ENCODE measurements at places on chromosomes 12 and 14. TPM values are rescaled to one million over a fixed set of nuclear protein-coding genes. Genes with fewer than 3 reads are reported as not detected.

SPRING1 gene
- polyA plus RNA-seq = 16.1 TPM

CCNT1 gene
- 15.3 TPM for polyA plus RNA-seq

- DNase-seq = peak; percentile 73
Observed at GRCh38 chr14:103078420-103078749, 5.6 kb upstream of the LBHD2 start.

LRP1 gene
- polyA plus RNA-seq = 33.6 TPM

GRCh38 chr12:62844915-62845314, 90.0 kb downstream of the PPM1H start:
- DNase-seq = no peak

ITGB7 gene
- polyA plus RNA-seq = 0.14 TPM

SLC6A13 gene
- polyA plus RNA-seq = 0.60 TPM

GRCh38 chr14:69661194-69661537, 49.8 kb downstream of the SUSD6 start:
- DNase-seq = no peak

GRCh38 chr12:59374783-59375182, 221.0 kb upstream of the SLC16A7 start:
- no peak for DNase-seq

DNA sequence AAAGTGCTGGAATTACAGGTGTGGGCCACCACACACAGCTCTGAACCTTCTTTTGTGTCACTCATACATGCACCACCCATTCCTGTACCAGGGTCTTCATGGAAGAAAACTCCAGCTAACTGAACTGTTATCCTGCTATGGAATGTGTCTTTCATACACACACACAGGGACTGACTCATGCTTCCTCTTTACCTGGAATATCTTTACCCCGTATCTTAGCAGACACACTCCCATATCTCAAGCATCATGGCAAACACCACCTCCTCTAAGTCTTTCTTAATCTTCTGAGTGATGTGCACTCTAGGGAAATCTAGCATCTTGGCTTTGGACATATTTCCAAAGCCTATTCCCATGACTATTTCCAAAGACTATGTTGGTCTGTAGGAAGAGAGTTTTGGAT, 35.0 kb upstream of the DTX1 start:
- DNase-seq = no peak

DNA sequence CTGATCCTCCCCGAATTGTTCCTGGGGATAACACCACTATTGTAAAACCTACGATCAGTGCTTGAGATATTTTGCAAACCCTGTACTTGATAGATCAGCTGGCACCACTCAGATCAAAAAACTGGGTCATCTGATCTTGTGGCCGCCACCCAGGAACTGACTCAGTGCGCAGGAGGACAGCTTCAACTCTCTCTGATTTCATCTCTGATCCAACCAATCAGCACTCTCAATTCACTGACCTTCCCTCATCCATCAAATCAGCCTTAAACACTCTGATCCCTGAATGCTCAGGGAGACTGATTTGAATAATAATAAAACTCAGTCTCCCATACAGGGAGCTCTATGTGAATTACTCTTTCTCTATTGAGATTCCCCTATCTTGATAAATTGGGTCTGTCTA, 4.2 kb upstream of the XPOT start:
- no peak for DNase-seq

GRCh38 chr14:20989787-20990600, at the start of gene METTL17:
METTL17 (plus strand) TSS chr14:20989980; CDS start chr14:20990003, 23 bp downstream.
- DNase-seq = peak; percentile 98

DNA sequence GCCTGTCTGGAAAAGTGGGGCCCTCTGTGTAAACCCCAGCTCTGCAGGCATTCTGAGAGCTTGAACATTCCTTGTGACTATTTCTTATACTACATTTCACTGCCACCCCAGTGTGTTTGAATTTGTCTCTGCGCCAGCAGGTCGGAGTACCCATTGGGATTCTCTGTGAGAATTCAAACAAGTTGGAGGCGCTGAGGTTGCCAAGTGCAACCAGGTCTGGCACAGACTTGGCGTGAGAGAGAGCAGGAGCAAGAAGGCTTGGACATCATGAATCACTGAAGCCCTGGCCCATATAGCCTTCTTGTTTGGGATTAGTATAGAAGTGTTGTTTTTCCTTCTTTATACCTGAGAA, 33.0 kb upstream of the ATP2A2 start:
- DNase-seq = no peak

DNA sequence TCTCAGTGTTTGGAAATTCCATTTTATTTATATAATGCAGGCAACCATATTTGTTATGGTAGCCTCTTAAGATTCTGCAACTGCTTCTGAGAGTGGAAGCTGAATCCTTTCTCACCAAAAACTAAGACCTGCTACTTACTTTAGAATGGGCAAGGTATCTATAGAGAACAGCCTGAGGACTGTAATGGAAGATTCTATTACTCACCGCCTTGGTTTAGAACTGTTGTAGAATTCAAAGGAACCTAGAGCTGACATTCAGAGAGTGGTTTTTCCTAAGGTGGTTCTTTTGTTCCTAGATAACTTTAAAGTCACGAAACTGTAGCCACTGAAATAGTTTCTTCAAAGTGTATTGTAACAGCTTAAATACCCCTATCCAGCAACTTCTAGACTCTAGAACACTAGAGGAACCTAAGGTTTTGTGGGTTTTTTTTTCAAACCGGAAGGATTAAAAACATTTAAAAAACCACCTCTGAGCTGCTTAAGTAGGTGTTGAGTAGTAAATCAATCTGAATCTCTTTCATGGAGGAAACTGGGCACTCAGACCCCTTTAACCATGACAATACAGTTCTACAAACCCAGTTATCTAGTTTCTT, 4.2 kb downstream of the TDP1 start:
- no peak for DNase-seq

DNA sequence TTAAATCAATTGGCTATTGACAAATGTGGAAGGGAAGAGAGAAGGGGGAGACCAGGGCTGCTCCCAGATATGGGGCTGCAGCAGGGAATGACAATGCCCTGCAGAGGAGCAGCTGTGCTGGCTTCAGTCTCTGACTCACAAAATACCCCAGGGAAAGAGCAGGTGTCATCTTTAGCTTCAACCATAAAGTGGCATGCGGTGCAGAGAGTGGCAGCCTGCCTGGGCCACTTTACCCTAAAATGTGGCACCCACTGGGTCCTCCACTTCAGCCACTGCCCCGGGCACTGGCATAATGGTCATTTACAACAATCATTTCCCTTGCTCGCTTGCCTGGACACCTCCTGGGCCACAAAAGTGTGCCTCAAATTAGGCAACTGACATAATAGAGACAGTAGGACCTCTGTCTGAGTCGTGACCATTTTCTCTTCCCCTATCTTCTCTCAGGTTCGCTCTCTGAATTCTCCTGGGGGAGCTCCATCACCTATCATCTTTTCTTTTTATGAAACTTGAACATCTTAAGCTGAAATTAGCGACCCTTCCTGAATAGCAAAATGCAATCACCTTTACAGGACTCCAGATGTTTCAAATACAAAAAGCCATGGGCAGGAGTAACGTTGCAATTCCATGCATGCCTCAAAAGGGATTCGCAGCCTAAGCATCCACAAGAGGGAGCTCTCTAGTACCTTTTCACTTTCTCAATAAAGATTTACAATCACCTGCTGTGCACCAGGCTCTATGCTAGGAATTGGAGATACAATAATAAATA, 179.9 kb upstream of the ATF7IP start:
- peak; percentile 26 for DNase-seq

GOLGA5 gene
- polyA plus RNA-seq = 31.0 TPM

- DNase-seq = peak; percentile 96
Observed at GRCh38 chr12:48910196-48910595, 15.1 kb downstream of the FKBP11 start.

GRCh38 chr14:75315144-75315543, 36.5 kb downstream of the FOS start:
- no peak for DNase-seq

GRCh38 chr14:30252783-30253674, 305.9 kb upstream of the G2E3 start:
- no peak for DNase-seq

DNA sequence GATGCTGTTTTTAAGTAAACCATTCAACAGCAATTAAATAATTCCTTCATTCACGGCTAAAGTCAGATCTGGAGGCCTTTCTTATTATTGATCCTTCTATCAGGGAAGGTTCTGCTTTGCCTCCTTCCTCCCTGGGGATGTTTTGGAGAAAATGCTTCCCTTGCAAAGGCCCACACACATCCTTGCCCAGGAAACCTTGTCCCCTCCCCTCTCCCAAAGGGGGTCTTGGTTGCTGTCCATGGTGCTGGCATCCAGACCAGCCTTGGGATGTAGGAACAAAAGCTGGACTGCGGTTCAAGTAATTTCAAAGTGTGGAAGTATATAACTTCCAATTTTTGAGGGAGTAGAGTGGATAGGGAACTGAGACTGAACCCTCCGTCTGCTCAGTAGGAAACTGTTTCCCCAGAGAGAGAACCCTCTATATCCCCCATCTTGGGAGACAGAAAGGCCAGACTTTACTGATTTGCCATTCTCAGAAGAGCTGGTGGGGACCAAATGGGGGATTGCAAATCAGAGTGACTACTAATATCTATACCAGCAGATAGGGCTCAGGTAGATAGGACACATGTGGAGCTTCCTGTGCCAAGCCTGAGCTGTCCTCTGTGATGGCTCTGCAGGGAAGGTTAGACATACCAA, 5.6 kb downstream of the MARCHF9 start:
- no peak for DNase-seq

GRCh38 chr12:105567061-105567460, 236.6 kb downstream of the C12orf75 start:
- DNase-seq = no peak

SLC17A8 gene
- 0.07 TPM for polyA plus RNA-seq

ASPG gene
- polyA plus RNA-seq = not detected

- DNase-seq = no peak
Observed at GRCh38 chr14:34302654-34303053, 159.4 kb downstream of the SPTSSA start.

GRCh38 chr12:96881608-96882007, 25.4 kb upstream of the NEDD1 start:
- DNase-seq = no peak

INHBC gene
- 13.8 TPM for polyA plus RNA-seq

GRCh38 chr12:39406262-39406661, 36.7 kb downstream of the KIF21A start:
- no peak for DNase-seq

OR4K2 gene
- not detected for polyA plus RNA-seq

GRCh38 chr14:100767003-100767787, 40.5 kb downstream of the DLK1 start:
- DNase-seq = no peak

GRCh38 chr14:28770630-28771029, 4.0 kb downstream of the FOXG1 start:
- DNase-seq = no peak

ARHGEF25 gene
- 15.3 TPM for polyA plus RNA-seq

DNA sequence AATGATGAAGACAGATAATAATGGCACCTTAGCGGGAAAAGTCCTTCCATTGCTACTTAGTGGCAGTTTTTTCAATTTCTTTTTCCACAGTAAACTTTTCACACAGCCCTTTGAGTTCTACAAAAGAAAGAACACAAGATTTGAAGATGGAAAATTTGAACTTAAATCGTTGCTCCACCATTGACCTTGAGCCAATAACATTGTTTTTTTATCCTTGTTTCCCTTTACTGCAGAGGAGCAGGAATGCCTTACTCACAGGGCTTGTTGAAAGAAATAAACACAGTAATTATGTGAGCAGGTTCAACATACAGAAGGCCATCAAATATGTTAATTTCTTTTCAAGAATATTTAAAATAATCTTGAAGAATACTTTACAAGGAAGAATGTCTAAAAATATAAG, 181.5 kb upstream of the KRR1 start:
- no peak for DNase-seq

NKX2-1 gene
- polyA plus RNA-seq = not detected

DNA sequence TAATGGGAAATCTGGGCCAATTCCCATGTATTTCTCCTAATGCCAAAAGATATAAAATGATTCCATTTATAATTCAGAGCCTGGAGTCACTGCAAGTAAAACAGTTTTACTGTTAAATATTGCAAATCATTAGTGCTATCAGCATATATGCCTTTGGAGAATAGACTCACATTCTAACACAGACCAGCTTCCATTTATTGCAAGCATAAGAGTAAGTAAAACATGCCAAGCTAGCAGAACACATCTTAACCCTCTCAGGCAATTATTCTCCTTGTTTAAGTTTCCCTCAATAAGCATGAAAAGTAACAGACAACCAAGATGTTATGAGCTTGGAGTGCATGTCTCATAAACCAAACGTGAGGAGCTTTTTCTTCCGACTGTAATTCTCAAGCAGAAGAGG, 173.9 kb upstream of the GRIP1 start:
- no peak for DNase-seq

HOXC9 gene
- polyA plus RNA-seq = 0.11 TPM

HAL gene
- 63.7 TPM for polyA plus RNA-seq

GRCh38 chr14:56008150-56008549, 110.1 kb upstream of the PELI2 start:
- DNase-seq = no peak

DNA sequence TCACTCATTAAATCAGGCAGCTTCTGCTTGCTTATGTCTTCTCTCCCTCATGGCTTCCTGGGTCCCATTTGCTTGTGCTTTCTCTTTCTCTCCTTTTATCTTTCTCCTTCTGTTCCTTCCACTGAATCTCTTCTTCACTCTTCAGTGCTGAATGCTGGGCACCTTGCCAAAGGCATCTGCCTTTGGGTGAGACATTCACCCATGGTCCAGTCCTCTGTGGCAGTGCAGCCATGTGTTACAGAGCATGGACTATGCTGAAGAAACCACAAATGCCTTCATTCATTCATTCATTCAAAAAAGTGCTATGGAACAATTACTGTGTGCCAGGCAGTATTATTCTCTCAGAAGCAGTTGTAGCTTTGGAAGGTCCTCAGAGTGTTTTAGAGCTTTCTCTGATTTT, 344.4 kb upstream of the STXBP6 start:
- no peak for DNase-seq

DNA sequence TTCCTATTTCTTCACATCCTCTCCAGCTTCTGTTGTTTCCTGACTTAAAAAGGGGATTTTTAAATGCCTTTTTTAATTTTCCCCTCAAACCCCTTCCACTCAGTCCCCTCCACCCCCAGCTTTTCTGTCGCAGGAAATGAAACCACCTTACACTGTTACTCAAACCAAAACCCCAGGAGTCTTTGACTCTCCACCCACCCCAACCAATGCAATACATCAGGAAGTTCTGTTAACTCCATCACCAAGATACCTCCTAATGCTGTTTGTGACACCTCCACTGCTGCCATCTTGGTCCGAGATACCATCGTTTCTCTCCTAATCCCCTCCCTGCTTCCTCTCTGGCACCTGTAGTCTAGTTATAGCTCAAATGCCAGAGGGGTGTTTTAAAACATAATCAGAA, 25.4 kb upstream of the CPM start:
- DNase-seq = no peak

GRCh38 chr12:76020731-76021672, 10.6 kb downstream of the PHLDA1 start:
- DNase-seq = no peak

GRCh38 chr12:5523396-5524115, 91.6 kb downstream of the NTF3 start:
- no peak for DNase-seq

SCNN1A gene
- polyA plus RNA-seq = 32.8 TPM

- no peak for DNase-seq
Observed at GRCh38 chr12:123546281-123546680, 12.8 kb upstream of the RILPL1 start.

BCAT1 gene
- polyA plus RNA-seq = 8.0 TPM

GSG1 gene
- not detected for polyA plus RNA-seq
